ENCODE measurements at places on chromosomes 12 and 14. TPM values are rescaled to one million over a fixed set of nuclear protein-coding genes. Genes with fewer than 3 reads are reported as not detected.

NGDN gene
- 42.2 TPM for total RNA-seq

ENO2 gene
- 24.7 TPM for total RNA-seq

CCDC38 gene
- total RNA-seq, result not detected

G2E3 gene
- total RNA-seq, result 18.9 TPM

DNA sequence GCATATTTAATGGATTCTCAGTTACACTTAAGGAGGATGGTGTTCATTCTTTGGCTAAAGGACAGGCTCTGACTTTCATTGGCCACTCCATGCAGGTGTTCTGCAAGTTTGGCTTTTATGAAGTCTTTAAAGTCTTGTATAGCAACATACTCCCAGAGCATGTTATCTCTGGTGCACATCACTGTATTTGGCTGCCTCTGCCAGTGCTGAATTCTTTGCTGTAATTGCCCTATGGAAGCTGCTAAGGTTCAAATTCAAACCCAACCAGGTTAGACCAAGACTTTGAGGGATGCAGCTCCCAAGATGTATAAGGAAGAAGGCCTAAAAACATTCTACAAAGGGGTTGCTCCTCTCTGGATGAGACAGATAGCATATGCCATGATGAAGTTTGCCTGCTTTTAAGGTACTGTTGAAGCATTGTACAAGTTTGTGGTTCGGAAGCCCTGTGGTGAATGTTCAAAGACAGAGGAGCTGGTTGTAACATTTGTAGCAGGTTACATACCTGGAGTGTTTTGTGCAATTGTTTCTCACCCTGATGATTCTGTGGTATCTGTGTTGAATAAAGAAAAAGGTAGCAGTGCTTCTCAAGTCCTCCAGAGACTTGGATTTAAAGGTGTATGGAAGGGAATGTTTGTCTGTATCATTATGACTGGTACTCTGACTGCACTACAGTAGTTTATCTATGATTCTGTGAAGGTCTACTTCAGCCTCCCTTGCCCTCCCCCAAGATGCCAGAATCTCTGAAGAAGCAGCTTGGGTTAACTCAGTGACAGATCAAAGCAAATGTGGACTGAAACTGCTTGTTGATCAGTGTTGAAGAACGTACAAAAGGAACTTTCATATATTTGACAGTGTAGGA is 19.4 kb downstream of the TMEM116 start:
- DNase-seq, result no peak

DNA sequence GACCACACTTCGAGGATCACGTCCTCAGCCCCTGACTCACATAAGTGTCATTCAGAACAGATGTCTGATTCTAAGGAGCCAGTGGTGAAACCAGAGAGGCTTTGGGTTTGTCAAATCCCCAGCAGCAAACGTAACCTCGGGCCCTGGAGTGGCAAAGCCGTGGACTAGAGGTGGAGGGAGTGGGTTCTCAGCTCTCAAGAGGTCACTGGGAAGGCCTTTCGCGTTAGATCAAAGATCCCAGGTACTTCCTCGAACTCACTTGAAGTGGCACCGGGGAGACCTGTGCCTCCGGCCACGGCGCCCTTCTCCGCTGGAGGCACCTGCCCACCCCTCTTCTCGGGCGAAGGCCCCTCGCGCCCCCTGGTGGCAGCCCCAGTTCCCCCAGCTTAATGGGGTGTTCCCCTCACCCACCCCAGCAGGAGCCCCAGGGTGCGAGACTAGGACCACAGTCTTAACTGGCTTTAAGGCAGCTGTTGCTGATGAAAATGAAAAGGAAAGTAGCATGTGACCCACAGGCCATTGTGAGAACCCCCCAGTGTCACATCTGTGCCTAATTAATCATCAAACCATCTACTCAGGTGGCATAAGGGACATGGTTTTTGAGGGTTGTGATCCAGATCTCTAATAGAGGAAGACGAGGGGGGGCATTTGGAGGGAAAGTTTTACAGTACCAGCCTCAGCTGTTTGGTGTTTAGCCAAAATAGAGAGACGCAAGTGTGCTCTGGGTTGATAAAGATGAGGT is 672 bp upstream of the ESR2 start:
- DNase-seq, result peak; percentile 20

DNA sequence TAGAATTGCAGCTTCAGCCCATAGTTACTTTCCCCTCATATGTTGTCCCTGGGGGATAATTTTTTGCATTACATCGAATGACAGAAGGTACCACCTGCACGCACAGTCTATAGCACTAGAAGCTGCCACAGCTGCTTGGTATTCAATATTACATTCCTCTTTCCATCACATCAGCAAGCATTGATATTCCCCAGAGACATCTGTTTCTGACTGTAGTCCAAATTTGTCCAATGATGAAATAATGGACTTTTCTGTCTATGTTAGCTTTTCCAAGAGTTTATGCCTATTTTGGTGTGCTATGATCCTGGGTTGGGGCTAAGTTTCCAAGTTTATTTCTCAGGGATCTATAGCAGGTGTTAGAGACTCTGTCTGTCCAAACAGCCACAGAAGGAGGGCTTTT is 335.4 kb downstream of the LRIG3 start:
- DNase-seq, result no peak

GRCh38 chr12:3139760-3140159 is 62.6 kb downstream of the TSPAN9 start:
- no peak for DNase-seq

DNA sequence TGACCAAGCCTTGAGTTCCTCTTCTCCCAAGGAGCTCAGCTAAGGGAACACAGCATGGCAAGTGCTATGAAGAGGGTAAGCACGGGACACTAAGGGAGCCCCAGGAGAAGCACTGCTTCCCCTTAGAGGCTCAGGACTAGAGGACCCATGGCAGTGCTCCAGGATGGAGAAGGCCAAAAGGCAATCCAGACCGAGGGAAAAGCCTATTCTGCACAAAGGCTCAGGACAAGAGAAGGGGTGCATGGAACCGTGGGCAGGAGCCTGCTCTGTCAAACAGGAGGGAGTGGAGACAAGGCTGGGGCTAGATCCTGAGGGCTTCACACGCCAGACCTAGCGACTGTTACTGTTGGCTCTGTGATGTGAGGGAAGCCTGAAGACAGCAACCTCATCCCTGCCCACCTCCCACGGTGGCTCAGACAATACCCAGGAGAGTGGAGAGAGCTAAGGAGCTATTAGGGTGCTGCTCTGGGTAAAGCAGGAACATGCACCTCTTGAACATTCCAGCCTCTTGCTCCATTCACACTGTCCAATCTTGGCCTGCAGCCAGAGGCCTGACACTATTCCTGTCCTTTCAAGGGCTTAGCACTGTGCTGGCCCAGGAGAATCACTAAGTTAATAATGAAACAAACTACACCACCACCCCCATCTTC is 24.2 kb downstream of the OTUB2 start:
- DNase-seq, result no peak

DNA sequence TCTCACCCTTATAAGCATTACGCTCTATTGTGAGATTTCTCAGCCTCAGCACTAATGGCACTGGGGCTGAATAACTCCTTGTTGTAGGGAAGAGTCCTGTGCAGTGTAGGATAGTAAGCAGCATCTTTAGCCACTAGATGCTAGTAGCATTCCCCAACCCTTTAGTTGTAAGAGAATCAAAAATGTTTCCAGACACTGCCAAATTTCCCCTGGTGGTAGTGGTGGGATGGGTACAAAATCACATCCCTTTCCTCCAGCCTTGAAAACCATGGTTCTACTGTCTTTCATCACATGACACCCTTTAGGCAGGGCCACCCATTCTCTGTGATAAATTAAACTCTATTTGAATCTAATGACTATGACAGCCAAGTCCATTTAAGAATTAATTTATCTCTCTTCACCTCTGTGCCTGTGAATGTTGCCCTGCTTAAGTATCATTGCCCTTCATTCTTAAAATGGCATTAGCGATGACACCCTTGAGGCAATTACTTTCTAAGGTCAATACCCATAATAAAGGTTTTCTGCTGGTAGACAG is 199.4 kb downstream of the ANO4 start:
- DNase-seq, result no peak

- DNase-seq, result no peak
Measured at GRCh38 chr14:61699027-61699426, 3.7 kb downstream of the HIF1A start.

- DNase-seq, result no peak
Measured at GRCh38 chr14:32341947-32342846, 13.1 kb downstream of the AKAP6 start.

DNA sequence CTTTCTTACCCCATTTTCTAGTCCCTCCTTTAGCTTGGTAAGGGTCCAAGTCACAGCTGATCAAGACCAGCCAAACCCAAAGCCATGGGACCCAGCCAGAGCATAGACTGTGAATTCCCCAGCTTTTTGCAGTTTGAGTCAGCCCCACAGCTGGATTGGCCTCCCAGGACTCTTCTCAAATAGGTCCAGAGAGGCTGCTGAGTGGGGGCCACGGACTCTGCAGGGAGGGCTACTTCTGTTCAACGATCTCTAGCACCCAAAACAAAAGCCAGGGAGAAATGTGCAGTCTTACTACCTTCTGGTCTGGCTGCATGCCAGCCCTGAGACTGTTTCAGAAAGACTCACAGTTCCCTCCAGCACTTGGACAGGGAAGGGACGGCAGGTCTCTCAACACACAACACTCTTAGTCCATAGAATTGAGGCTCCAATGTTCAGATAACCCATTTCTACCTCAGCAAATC is 1.6 kb downstream of the VDR start:
- DNase-seq, result peak; percentile 30

- DNase-seq, result no peak
Measured at GRCh38 chr12:104641862-104642261, 185.1 kb downstream of the CHST11 start.

DNA sequence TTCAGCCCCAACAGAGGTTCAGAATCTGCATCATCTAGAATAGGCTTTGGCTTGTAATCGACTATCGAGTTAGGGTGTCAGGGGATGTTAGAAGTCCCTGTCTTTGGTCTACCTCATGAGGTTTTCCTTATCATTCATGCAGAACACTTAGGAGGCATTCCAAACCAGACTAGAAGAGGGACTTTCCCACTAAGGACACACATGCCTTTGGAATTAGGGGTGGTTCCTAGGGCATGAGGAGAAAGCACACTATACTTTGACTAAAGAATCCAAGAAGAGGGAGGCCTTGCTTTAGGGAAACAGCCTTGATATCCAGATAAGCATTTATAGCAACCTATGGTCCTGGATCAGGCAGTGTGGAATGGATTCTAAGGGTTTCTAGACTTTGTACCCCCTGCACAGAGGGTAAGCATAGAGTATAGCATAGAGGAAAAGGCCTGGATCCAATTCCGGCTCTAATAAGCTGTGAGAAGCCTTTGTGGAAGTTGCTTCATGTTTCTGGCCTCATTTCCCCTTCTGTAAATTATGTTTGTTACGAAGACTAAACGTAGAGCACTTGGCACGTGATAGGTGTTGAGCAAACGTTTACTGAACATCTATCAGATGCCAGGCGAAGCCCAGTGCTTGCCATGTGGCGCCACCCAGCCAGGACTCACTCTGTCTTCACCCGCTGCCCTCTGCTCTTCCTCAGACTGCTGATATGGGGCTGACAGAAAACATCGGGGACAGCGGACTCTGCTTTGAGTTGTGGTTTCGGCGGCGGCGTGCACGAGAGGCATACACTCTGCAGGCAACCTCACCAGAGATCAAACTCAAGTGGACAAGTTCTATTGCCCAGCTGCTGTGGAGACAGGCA is 13.2 kb downstream of the ZNF219 start:
- DNase-seq, result peak; percentile 38

Data from A172 (cell line).